ENCODE measurements at places on chromosomes 5 and 9.

DNA sequence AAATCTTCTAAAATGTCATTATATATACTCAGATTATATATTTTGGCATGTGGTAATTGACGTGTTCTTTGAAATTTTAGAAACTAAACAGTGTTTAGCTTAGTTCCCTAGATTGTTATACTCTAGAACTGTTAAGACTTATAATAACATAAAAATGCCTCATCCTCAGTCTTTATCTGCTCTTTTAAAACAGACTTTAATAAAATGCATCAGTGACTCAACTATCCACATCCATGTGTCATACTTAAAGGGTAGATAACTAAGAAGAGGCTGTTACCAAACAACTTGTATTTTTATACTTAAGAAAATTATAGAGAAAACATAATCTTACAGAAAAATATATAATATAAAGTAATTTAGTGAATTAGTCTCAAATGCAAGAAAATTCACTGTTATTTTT lies 15.2 kb downstream of the NFIL3 start:
- DNase-seq = no peak

DNA sequence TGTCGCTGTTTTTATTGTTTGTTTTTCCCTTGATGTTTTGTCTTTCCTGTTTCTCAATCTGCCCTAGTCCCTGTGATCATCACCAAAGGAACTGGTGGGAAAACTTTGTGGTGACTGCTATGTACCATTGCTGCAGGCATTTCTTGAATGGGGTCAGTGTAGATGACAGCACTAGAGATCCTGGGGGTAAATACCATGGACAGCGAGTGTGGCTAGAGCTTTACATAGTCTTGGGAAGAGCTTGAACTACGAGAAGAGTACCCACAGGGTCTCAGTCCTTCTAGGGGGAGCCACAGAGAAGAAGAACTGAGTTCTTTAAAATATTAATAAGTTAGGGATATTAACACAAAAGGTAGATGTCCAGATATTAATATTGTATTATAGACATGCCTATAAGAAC lies 138.8 kb downstream of the PAM start:
- no peak for DNase-seq

DNA sequence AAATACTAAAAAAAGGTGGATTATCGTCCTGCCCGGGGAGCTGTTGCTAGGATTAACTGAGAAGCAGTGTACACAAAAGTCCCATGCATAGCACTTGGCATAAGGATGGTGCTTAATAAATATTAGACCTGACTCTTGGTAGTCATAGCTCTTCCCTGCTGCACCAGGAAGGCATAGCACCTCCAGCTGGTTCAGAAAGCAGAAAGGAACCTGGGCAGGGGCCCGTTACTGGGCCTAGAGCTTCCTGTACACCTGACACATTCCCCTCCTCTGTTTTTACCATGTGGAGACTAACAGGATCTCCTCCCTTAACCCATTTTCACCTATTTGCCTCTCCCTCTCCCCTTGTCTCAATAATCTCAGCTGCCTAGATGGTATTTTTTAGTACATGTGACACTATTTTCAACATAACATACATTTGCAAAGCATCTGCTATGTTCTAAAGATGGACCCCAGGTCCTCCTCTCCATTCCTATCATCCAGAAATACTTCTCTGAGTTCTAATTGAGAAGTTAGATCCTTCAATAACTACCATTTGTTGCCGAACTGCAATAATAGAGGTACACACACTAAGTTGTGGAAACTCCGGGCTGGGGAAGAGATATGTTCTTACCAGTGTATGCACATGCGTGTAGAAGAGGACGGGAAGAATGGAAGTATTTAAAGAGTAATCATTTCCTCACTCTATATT lies 3.2 kb upstream of the ANP32B start:
- DNase-seq = no peak

DNA sequence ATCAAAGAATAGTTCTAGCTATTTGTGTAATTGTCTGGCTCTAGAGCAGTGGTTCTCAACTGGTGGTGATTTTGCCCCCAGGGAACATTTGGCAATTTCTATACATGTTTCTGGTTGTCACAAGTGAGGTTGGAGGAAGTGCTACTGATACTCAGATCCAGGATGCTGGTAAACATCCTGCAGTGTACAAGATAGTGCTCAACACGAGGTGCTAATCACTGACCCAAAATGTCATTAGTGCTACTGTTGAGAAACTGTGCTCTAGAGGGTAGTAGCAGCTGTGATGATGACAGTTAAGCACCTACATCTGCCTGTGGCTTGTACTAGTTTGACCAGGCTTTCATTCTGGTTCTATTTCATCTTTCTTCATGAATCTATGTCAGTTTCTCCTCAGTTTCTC lies 22.1 kb downstream of the LRRC19 start:
- no peak for DNase-seq

- no peak for DNase-seq
These were observed 2051.3 kb upstream of the CDH9 start for GRCh38 chr5:29089591-29090130.

- DNase-seq = no peak
These were observed 5.5 kb upstream of the JAKMIP2 start for GRCh38 chr5:147788023-147788422.

DNA sequence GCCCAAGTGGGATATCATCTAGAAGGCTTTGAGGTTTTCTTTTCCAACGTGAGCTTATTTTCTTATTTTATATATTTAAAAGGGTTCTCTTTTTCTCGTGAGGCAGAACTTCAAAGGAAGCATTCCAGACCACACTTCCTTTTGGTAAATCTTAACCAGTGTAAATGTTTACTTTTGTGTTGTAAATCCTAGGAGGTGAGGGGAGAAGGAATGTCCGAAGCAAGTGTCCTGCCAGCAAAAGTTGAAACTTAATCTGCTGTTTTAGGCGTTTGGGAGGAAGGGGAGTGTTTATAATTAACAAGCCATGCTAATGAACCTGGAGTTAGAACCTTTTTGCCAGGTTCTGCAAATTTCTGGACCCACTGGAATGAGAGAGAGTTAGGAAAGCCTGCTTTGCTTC lies 37.9 kb downstream of the WWC1 start:
- no peak for DNase-seq

- no peak for DNase-seq
These were observed 10.4 kb downstream of the BASP1 start for GRCh38 chr5:17227868-17228267.

DNA sequence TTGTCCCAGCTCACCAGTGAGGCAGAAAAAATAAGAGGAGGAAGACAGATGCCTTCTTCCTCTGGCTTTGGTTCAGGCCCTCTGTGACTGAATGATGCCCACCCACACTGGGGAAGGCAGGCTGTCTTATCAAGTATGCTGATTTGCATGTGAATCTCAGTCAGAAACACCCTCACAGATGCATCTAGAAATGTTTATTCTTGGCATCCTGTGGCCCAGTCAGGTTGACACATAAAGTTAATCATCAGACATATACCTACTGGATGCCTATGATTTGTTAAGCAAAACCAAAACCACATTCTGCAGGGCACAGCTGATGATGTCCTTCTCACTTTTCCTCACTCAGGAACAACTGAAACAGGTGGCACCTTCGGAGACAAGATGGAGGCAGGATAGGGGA lies 243.4 kb upstream of the KCNN2 start:
- no peak for DNase-seq

DNA sequence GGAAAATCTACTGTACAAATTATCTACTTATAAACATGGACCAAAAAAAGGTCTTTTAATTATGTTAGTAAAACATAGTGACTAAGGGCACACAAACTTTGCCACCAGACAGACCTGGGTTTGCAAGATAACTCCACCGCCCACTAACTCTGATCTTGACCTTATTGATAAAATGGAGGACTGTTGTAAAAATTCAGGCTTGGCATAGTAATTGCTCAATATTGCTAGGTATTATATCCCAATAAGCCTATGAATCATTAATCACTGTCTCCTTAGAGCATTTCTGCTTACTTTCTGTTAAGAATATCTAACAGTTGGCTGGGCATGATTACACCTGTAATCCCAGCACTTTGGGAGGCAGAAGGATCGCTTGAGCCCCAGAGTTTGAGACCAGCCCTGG lies 3.8 kb downstream of the C9orf40 start:
- no peak for DNase-seq

DNA sequence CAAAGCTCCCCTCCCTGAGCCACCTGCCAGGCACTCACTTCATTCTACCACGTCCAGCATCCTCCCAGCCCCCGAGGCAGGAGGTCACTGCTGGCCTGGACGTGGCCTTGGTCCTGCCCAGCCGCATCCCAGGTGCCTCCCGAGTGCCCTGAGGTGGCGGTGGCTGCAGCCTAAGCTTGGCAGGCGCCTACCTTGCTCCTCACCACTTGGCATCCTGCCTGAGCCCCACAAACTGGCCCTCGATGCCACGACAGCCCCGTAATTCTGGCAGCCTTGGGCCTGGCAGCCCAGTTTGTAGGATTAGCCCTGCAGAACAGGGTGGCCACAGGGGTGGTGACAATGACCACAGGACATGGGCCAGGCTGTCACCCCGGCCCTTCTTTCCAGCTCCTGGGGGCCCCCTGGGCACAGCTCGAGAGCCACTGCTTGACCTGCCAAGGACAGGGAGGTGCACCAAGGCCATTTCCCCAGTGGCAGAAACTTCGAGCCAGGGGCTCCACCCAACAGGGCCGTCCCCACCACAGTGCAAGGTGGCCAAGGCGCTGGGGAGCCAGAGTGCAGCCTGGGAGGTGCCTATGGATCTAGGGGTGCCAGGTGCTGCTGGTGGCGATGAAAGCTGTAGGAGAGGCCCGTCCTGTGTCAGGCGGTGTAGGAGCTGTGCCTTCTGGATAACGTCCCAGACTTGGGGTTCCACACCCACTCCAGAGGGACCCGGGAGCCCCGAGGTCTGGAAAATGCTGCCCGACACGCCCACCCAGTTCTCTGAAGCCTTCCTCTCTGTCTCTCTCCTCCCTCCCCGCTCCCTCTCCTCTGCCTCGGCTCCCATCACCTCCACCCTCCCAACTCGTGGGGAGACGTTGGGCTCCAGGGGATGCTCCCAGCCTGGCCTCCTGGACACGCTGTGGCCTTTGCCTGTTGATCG lies 18.4 kb downstream of the NKD2 start:
- no peak for DNase-seq

- DNase-seq = no peak
These were observed 53.5 kb upstream of the IL7R start for GRCh38 chr5:35803191-35803651.

DNA sequence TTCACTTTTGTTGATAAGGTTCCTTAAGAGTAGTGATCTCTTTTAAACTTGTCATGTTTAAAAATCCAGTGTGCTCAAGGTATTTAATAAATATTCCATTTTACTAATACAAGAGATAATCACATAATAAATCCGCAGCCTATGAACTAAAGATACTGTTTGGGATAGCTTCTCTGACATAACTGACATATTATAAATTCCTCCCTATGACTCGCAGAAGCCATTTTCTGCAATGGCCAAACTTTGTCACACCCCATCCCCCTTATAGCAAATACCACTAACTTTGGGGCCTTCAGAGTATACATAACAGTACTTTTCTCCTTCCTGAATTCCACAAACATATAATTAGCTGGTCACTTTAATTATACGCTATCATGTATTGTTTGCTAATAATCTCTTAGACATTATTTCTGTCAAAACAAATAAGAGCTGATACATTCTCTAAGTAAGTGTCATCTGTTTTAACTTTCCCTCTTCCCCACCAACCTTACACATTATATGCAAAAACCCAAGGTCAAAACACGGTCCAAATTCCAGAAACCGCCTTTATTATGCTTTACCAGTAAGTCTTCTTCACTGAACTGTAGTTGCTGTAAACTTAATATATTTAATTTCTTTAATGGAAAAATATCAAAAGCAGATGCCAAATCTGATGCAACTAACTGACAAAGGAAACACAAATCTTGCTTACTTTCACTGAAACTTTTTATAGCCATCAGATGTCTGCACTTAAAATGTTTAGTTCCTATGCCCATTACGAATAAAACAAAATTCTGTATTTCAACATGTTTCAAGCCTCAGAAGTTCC lies 971 bp downstream of the TMEM267 start:
- no peak for DNase-seq

GRCh38 chr9:97864396-97864795 lies 11.4 kb downstream of the FOXE1 start:
- no peak for DNase-seq

DNA sequence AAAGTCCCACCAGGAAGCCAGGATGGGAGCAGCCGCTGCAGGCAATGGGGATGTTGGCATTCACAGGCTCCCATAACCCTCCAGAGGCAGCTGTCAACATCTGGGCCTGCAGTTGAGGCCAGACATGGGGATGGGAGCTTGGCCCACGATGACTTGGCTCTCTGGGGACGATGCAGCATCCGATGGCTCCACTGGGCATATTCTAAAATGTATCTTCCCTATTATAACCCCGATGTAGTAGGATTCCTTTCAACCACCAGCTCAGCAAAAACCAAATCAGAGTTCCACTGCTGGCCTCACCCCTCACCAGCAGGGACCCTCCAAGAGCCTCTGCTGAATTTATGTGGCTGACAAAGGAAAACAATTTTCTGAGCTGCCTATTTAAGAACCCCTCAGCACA lies 7.1 kb downstream of the SPRY4 start:
- DNase-seq = no peak

- DNase-seq = no peak
These were observed 272.1 kb upstream of the IZUMO3 start for GRCh38 chr9:24817756-24818155.

GRCh38 chr9:106110483-106110882 lies 416.1 kb downstream of the TMEM38B start:
- DNase-seq = no peak

- no peak for DNase-seq
These were observed 47.0 kb downstream of the SLC44A1 start for GRCh38 chr9:105291422-105291859.

- no peak for DNase-seq
These were observed 85.0 kb upstream of the RASA1 start for GRCh38 chr5:87182649-87183048.

DNA sequence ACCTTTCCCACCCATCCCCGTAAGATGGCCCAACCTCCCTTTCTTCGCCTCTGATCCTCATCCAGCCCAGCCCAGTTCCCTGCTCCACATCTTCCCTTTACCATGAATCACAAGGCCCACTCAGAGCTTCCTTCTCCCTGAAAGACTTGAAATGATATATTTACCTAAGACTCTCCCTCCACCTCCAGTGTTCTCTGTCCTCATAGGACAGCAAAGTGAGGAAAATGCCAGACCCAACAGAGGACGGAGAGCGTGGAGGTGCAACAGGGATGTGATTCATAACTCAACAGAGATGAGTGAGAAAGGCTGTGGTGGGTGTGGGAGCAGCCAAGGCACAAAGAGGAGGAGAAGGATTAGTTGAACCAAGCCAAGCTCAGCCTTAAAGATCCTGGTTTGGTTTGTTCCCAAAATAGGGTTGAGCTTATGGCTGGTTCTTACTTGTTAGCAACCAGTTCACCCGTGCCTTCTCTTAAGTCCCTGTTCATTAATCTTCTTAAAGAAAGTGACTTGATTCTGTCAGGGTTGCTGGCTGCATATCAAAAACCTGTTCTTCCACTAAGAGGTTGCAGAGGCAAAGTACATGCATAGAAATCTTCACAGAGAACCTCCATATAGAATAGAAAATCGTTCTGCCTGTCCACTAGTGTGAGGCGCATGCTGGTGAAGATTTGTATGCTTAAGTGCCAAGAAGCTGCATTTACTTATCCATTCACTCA lies 183.2 kb downstream of the ACTL7B start:
- DNase-seq = no peak

GRCh38 chr9:81513059-81513458 lies 176.3 kb downstream of the TLE1 start:
- no peak for DNase-seq

GRCh38 chr5:58207076-58207475 lies 252.8 kb downstream of the PLK2 start:
- DNase-seq = no peak

GRCh38 chr5:130978475-130978874 lies 186.6 kb downstream of the HINT1 start:
- DNase-seq = no peak

- DNase-seq = no peak
These were observed 67.4 kb upstream of the ZNF618 start for GRCh38 chr9:113808391-113809358.
